ENCODE measurements at places on chromosomes 7 and 10.

GRCh38 chr10:69898524-69898923, 96.8 kb downstream of the COL13A1 start:
- no peak for DNase-seq

DNA sequence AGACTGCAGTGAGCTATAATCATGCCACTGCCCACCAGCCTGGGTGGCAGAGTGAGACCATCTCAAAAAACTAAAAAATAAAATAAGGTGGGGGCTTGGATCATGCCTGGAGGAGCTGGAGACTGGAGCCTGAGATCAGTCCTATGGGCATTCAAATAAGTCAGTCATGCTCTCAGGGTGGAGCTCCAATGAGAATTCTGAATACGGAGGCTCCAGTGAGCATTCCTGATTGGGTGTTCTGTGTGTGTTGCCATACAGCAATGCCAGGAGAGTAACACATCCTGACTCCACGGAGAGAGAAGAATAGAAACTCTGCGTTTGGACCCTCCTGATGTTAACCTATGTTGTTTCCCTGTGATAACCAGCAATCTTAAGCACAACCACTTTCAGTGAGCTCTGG, 16.0 kb downstream of the UBE2D4 start:
- no peak for DNase-seq

DNA sequence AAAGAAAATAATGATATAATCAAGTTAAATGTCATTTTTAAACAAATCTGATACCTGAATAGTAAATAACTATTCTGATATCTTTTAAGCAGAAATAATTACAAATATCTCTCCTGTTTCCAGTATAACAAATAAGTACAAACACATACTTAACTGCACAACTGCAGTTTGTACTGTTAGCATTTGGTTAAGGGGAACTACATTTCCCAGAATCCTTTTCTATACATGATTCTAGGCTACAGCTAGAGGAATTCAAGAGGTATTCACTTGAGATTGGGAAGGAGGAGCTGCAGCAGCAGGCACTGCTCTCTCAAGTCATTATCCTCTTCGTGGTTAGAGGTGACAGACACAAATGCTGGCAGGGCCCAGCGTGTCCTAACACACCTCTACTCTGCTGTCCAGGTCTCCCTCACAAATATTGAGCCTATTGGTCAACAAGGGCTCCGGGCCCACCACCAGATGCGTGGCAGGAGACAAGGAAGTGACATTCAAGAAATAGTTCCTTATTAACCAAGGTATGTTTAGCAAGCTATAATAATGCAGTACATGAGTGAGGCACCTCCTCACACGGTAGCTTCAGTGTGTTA, 255.1 kb upstream of the MKLN1 start:
- no peak for DNase-seq

- DNase-seq, result no peak
Measured at GRCh38 chr7:155805826-155806095, 6.5 kb downstream of the SHH start.

All from stimulated activated naive CD8-positive, alpha-beta T cell treated with anti-CD3 and anti-CD28 coated beads, Interleukin-15, amount 100 ng/mL, for 72 hours (primary cell).